Activated B cell treated with CpG ODN at 0.5 μM for 24 hours (primary cell): ENCODE measurements at places on chromosomes 3 and 15. TPM values are rescaled to one million over a fixed set of nuclear protein-coding genes. Genes with fewer than 3 reads are reported as not detected.

DNA sequence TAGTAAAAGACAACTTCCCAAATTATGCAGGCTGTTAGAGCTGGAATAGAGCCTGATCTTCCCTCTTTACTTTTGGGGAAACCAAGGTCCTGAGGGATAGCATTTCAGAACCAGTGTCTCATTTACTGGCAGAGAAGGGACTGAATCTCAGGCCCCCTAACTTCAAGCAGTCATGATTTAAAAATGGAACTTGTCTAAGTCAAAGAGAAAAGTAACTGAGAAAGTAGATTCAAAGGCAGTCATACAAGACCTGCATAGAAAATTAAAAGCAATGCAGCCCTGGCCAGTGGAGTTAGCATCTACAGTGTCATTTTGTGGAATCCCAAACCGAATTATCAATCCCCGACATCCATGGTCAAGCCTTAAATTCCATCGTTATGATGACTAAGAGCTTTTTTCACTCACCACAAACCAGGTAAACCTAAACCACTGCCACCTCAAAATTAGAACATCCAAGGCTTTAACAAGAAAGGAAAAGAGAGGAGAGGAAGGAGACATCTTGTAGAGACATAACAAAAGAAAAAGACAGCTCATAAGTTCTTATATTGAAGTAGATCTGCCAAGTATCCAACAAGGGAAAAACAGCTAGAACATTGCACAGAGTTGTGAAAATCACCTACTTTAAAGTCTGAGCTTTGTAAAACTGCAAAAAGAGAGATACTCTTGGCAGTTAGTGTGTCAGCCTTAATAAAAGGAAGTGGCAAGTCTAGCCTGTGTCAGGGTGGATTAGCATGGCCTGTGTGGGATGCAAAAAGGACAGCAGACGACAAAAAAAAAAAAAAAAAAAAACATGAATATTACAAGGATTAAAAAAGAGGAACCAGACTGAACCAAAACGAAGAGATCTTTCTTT is 54.1 kb upstream of the CCR2 start:
- no peak for DNase-seq

- no peak for DNase-seq
Observed at GRCh38 chr3:194995334-194995733, 275.6 kb downstream of the XXYLT1 start.

DNA sequence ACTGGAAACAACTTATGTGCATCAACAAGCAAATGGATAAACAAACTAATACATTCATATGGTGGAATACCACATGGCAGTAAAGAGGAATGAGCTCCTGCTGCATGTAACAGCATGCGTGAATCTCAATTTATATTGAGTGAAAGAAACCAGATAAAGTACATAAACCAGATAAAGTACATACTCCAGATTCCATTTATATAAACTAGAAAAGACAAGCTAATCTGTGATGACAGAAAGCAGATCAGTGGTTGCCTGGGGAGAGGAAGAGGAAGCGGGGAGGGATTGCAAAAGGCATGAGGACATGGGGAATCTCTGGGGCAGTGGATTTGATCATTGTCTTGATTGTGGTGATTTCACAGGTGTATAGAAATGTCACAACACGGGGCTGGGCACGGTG is 34.2 kb downstream of the LIMD1 start:
- no peak for DNase-seq

DNA sequence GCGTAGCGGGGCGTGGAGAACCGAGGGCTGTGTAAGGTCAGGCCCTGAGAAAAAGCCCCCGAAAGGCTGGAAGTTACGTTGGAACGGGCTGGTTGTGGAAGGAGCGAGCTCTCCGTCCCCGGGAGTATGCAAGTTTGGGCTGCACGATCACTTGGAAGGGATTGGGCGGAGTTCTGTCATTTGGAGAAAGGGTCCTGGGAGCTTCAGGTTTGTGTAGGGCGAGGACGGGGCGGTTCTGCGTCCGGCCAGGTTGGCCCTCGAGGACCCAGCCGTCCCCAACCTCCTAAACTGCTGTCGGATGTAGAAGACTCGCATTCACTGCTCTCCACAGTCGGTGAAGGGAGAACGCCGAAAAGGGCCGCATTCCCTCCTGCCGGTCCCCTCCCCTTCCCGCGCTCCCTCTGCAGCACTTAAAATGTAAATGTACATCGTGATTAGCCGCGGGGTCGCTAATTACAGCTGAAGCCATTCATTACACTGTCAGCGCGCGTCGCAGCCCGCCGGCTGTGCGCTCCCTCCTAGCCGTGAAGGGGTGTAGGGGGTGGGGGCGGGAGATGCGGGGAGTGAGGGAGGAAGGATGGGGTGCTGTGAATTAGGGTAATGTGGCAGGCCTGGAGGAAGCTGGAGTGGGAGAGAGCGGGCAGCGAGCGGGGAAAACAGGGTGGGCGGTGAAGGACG is 2.5 kb upstream of the RPP25 start:
- DNase-seq = no peak

DNA sequence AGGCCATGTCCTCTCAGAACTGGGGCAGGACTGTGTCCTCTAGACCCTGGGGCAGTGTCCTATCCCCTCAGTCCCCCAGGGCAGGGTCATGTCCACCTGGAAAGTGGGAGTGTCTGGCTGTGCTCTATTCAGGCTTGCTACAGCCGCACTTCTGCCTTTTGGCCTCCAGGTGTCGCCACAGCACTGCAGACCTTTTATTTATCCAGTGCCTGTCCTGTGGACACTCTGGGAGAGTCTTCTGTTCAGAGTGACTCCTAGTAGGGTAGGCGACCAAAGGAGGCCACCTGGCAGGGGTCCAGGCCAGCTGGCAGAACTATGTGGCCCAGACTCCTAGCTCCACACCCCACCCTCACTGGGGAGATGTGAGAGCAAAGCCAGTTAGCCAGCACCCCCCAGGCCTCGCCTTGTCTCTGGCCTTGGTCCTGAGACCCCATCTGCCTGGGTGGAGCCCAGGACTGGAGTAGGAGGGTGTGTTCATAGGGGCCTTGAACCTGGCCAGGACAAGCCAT is 3.9 kb downstream of the TMIE start:
- peak; percentile 54 for DNase-seq

DNA sequence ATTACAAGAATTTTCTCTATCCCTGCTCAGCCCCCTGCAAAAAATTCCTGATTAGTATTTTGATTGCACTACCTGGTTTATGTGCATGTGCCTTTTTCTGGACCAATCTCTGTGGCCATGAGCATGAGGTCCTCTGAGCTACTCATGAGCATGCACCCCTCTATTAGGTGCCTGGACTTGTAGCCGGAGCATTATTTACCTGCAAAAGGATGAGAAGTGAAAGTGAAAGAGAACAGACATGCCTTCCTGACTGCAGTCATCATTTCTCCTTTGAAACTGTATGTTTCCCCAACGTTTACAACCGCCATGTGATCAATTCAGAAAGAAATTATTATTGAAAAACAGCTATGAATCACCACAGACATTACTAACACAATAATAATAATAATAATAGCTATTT is 1008.8 kb downstream of the ROBO2 start:
- DNase-seq = no peak

The CAMKV gene
- not detected in 2 replicates for total RNA-seq
